HFFc6 (cell line): ENCODE measurements at places on chromosomes 5 and 9.

DNA sequence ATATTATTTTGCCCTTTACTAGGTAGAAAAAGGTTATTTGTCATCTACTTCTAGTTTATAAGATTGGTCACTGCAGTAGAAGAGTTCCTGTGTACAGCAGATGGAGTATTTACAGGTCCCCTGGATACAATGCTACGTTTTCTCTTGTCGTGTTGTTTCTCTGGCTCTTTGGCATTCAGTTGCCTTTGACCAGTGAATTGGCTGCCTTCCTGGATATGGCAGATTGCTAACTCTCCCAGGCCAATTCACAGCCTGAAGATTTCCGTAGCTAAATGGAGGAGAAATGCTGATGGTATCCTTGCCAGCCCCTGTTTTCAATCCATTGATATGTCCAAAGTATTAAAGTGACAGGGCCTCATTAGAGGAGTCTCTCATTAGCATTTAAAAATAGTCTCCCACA lies 32.5 kb upstream of the GNAQ start:
- no peak for DNase-seq

DNA sequence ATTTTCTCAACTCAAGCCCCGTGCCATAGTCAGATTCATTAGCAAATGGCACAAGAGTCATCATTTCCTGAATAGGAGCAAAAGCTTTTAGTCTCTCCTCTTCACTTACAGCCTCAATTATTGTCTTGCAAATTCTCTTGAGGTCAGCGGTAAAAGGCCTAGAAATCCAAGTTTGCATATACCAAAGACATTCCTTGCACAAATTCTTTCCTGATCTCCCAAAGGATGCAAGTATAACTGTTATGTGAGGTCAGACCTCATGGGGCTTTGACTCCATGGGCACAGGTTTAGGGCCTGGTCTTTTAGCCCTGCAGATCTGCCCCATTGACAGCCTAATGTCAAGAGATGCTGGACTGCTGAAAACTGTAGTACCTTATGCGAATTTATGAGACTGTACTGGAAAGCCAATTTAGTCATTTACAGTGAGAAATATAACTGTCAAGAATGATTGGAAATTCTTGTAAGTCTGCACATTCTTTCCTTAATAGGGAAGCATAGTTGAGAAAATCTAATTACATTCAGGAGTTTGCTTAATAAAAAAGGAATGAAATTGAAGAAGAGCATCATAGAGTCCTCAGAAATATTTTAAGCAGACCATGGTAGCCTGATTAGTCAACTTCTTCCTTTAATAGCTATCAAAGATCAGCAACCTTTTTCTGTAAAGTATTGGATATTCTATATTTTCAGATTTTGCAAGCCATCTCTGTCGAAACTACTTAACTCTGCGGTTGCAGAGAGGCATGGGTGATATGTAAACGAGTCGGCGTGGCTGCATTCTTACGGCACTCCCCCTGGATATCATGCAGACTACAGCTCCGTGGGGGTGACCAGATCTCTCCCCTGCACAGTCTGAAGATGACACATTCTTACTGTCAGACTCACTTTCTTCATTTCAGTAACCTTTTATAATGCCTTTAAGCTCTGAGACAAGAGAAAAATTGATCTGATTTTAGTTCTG lies 45.2 kb downstream of the GCNT4 start:
- peak; percentile 70 for DNase-seq

DNA sequence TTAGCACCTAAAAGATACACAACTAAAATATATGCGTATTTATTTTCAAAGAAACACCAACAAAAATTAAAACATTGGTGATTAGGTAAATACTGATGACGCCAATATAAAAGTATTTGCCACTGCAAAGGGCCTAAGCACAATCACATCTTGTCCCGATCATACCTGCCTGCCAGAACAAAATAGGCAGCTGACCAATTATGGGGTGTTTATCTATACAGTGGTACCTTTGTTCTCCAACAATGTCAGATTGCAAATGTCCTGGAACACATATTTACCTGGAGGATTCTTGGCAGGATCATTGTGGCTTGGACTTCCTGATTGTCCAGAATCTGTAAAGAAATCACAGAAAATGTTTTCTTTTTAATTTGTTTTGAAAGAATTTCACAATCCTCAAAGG lies 134.5 kb downstream of the NFIB start:
- no peak for DNase-seq

DNA sequence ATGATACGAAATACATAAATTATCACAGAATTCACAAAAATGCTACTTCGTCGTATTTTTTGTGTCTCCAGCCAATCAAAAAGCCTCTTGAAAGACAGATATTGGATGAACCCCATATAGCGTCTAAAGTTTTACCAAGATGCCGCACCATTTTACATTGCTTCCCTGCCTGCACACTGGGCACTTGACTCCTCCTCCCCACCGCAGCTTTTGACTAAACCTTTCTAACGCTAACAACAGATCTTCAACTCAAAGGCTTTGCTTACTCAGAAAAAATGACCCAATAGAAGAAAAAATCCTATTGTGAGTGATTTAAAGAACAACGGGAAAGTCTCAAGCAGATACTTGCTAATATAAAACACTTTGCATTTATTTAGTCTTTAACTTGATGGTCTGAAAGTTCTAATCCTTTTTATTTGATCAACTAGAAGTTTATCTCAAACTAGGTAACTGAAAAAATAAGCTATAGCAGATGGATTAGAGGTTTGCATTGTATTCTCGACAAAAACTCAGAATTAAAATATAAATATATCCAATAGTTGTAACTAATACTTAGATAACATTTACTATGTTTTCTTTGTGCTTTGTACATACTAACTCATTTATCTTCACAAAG lies 609.1 kb upstream of the DMAC1 start:
- no peak for DNase-seq

DNA sequence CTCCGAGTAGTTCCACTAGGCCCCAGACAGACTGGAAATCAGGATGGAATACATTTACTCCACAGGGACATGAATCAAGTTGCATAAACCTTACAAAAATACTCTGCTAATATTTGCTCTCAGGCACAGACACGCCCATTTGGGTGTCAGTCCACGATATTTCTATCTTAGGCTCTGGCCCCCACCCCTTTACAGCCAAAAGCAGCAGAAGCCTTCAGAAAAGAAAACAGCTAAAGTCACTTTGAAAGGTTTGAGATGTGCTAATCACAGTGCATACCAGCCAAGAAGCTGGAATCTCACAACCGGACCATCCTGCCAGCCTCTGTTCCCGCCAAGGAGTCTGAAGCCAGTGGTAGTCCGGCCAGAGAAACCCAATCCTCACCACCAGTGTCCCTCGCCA lies 22.6 kb downstream of the PTPN3 start:
- no peak for DNase-seq

DNA sequence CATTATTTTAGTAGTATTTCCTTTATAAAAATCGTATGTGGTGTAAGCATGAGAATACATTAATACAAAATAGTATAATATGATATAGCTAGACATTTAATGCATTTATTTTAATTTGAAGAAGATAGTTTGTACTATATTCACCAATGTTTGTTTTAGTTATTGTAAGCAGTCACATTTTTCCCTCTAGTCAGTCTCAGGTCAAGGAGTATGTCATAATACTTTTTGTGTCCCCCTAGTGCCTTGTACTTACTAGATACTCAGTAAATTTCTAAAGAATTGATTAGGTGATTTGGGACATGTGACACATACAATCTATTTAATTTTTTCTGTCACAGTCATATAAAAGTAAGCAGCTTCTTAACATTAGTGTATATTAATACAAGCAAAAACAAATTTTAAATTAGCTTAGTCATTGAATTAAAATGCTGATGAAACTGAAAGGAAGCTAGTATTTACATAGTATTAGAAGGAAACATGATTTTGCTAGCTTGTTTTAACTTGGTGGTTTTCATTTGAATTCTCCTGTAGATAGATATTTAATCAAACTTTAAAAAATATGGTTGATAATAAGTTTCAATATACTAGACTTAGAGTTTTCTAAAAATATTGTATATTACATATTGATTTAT lies 242.2 kb downstream of the FER start:
- DNase-seq, result no peak

- DNase-seq, result peak; percentile 14
These were observed 82.4 kb downstream of the SH3RF2 start for GRCh38 chr5:146018514-146019375.

- DNase-seq, result no peak
These were observed 15.8 kb downstream of the GABRB2 start for GRCh38 chr5:161530700-161531099.

- no peak for DNase-seq
These were observed 18.4 kb upstream of the RARS1 start for GRCh38 chr5:168467755-168468330.

DNA sequence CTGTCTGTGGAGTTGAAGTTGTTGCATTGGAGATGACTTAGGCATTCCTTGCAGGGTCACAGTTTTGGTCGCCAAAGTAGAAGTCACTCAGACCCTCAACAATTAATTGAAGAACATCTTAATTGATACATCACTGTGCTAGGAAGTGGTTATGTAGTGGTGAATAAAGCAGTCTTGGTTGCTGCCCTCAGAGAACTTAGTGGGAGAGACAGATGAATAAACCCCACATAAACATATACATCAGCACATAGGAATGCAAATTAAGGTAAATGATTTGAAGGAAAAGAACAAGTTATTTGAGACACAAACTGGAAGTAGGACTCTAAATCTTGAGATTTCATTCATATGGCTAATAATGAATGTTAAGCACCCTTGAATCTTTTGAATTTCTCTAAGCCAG lies 25.7 kb downstream of the FAM174A start:
- no peak for DNase-seq

DNA sequence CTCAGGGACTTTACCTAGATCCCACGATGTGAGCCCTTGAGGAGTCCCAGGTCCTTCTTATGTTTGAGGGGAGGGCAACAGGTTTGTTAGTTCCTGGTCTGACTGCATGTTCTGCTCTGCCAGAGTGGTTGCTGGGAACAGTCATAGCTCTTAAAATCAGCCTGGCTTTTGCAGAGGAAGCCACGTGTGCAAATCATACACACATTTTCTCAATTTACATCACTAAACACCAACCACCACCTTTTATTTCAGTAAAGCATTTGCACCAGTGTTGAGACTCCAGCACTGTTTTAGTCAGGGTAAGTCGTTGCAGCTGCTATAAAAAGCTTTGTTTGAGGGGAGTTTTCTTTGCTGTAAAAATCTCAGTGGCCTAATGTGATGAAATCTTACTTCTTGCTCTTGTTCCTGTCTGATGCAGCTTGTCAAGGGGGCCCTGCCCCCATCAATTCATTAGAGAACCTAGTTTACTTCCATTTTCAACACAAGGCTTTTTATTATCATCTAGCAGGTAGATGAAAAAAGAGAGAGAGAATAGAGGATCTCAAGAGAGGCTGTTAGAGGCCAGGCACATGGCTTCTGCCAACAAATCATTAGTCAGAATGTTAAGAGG lies 70.3 kb upstream of the VCAN start:
- no peak for DNase-seq

- DNase-seq, result no peak
These were observed 166.6 kb upstream of the NFIB start for GRCh38 chr9:14480526-14480925.

GRCh38 chr5:155953335-155953734 lies 373.6 kb upstream of the SGCD start:
- DNase-seq, result no peak

- no peak for DNase-seq
These were observed 25.8 kb upstream of the IFNA14 start for GRCh38 chr9:21265421-21266189.

DNA sequence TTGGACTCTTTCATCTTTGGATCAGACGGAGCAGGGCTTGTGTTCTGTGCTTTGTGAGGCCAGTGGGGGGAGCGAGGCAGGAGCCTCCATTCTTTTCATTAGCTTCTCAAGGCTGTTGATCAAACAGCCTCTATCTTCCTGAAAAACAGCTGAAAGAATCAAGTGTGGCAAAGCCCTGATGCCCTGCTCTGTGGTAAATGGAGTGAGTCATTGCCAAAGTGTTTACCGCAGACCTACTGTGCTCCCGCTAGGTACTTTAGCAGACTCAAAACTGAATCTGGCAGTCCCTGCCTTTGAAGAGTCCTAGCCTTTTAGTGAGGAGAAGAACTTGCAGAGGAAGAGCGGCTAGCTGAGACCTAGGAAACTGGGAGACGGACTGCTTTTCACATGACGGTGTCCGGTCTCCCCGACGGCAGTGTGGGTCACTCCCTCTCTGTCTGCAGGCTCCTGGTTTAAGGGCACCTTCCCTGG lies 3.3 kb downstream of the ANKRD33B start:
- no peak for DNase-seq

DNA sequence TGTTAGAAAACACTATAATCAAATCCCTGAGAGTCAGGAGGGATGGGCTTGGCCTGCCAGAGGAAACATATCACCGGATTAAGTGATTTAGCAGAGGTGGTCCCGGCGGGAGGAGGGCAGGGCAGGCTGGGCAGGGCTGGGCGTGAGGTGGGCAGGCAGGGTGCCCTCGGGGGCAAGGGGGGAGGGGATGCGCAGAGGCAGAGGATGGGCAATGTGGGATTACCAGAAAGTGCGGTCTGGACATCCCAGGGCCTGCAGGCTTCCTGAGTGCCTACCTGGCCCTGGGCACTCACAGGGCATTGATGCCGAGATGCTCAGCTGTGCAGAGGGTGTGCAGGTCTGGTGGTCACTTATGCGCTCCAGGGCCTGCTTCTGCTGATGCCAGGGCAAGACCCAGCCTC lies 115.2 kb downstream of the ADAMTS2 start:
- DNase-seq, result no peak

GRCh38 chr9:38010918-38011704 lies 57.9 kb downstream of the SHB start:
- no peak for DNase-seq

DNA sequence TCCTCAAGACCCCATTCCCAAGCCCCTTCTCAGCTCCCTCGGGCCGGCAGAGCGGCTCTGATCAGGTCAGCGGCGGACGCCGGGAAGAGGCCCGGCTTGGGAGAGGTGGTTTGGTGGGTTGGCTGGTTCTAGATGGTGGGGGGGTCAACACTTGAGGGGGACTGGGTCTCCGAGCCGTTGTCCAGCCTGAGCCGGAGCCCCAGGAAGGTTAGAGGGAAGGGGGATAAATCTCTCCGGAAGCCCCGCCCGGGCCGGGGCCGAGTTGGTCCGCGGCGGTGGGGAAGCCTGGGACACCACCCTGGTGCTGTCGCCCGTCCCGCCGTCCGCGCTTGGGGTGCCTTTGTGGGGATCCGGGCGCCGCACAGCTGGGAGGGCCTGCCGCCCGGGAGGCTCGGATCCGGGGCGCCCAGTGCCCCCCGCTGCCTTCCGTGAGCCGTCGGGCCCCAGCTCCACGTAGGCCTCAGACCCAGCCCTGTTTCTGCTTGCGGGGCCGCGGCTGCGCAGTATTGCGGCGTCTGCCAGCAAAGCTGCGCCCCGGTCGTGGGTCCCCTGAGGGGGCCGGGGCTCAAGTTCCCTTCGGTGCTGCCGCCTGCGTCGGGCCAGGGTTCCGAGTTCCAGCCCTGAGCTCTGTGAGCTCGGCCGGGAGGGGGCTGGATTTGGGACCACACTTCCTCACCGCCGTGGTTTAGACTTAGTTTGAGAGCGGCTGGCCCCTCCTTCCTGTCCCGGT lies 542 bp upstream of the TRIM52 start:
- DNase-seq, result peak; percentile 43

- no peak for DNase-seq
These were observed 54.4 kb downstream of the FBXW11 start for GRCh38 chr5:171952021-171952420.

- DNase-seq, result no peak
These were observed 388.9 kb upstream of the KLF4 start for GRCh38 chr9:107878462-107878861.
